Cardiac septum (tissue), 1 donor: ENCODE measurements at places on chromosomes 2 and 18.

- no peak for DNase-seq
These were observed 10.3 kb downstream of the CYP1B1 start for GRCh38 chr2:38065502-38066135.

DNA sequence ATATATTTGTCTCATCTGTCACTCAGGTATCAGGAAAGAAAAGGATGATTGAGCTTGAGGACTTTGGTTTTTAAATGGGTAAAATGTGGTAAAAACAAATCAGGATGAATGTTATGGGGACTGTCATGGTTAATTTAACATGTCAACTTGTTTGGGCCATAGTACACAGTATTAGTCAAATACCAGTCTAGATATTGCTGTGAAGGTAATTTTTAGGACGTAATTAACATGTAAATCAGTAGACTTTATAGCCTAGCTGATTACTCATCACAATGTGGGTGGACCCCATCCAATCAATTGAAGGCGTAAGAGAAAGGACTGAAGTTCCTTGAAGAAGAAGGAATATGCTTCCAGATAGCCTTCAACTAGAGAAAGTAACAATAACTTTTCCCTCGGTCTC lies 275.7 kb upstream of the ZNF804A start:
- no peak for DNase-seq

- DNase-seq: no peak
These were observed 107.1 kb downstream of the PIEZO2 start for GRCh38 chr18:11042247-11042646.

DNA sequence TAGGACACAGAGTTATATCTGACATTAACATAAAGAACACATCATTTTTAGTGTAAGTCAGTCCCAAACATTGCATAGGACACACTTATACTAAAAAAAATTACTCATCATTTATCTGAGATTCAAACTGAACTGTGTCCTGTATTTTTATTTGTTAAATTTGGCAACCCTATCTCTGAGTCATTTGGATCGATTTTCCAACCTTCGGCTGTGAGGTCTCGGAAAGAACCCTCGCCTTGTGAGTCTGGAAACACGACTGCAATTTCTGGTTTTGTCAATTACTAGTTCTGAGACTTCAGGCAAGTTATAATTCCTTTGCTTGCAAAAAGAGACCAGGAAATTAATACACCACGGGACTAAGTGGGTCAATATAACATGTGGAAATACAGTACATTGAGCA lies 14.0 kb downstream of the ATP8B1 start:
- no peak for DNase-seq
